Activated T-cell treated with anti-CD3 and anti-CD28 coated beads for 4 hours (primary cell): ENCODE measurements at places on chromosomes 2 and 18.

- DNase-seq, result no peak
Observed at GRCh38 chr18:57589161-57589560, 2.7 kb upstream of the FECH start.

GRCh38 chr2:109125593-109126500, 3.2 kb upstream of the SH3RF3 start:
- no peak for DNase-seq

DNA sequence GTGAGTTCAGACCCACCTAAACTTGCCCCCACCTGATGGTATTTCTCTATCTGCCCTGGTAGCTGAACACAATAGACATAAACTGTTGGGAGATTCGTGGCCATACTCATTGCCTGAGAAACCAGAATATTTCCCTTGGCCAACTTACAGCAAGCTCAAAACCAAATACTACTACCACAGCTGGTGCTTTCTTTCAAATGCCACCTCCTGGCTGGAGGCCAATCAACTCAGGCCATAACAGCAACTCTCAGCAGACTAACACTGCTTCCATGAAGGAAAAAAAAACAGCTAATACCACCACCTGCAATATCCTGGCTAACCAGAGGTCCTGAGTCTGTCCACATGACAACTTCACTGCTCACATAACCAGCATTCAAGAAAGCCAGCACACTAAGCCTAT, 373.1 kb downstream of the CMPK2 start:
- DNase-seq, result no peak

GRCh38 chr2:174333017-174333371, 1.8 kb upstream of the SP9 start:
- DNase-seq, result no peak

GRCh38 chr2:107712857-107713256, 113.8 kb upstream of the RGPD4 start:
- DNase-seq, result no peak

GRCh38 chr2:236512902-236513435, 56.7 kb upstream of the ACKR3 start:
- peak; percentile 46 for DNase-seq

GRCh38 chr2:205930209-205930608, 155.8 kb downstream of the INO80D start:
- DNase-seq, result no peak

DNA sequence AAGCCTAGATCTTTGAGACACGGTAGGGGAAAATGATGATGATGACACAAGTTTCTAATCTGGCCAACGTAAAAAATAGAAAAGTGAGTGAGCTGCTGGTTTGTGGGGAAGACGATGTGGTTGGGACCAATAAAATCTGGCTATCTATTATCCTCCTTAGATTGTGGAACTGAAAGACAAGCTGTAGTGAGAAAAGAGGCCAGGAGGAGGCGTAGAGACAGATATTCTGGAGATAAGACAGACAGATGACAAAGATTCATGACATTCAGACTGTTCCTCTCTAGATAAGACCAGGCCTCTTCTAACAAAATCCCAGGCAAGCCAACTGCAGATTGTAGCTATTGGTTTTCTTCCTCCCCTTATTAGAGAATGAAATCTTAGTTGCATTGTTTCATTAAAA, 376.3 kb upstream of the UBE2E3 start:
- no peak for DNase-seq

DNA sequence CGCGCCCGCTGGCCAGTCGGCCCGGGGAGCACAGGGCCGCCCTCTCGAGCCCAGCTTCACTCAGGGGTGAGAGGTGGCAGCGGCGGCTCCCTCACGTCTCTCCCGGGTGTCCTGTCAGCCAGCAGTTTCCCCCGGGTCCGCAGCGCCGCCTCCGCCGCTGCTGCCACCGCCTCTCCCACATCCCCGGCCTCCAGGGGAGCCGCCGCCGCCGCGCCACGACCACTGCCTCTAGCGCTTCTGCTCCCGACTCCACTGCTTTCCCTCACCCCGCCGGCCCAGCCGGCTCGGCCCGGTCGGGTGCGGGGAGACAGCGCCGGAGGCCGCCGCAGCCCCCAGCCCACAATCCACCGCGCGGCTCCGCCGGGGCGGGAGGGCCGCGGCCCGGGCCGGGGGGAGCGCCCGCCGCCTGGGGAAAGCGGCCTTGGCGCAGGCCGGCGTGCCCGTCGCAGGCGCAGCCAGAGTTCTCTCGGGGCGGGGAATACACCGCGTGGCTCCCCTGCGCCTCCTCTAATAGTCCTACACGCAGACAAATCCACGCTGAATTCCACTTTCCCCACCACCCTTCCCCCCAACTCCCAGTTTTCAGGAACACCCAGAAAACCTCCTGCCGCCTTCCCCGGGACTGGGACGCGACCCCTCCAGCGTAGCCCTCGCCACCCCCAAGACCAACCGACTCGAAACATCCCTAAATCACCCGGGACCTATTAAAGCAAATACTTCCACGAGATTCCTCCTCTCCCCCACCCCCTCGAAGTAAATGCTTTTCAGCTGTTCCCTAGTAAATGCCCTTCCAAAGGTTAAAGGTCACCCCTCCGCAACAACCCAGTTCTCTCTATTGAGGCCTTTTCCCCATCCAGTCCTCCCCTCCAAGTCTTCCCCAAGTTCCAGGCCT, at the start of gene VPS54:
Gene VPS54, minus strand, starts transcription at position 346 of the 892 bp plus-strand sequence. CDS start 35,429 bp downstream, outside the sequence.
- peak; percentile 36 for DNase-seq

GRCh38 chr18:2207294-2207693, 364.0 kb downstream of the METTL4 start:
- no peak for DNase-seq
